Naive thymus-derived CD8-positive, alpha-beta T cell (primary cell): ENCODE measurements at places on chromosomes 11 and 22. TPM values are rescaled to one million over a fixed set of nuclear protein-coding genes. Genes with fewer than 3 reads are reported as not detected.
A peak's percentile ranks its signal among the peaks of the same experiment; 100 is the strongest.

GRCh38 chr11:90646706-90647105, 423.9 kb upstream of the CHORDC1 start:
- H3K36me3 ChIP-seq = no peaks in the 10 kb centered on the region
- DNase-seq = no peak
- no peak overlapping the region for H3K27ac ChIP-seq
- no peaks in the 10 kb centered on the region for H3K27me3 ChIP-seq
- no peaks in the 10 kb centered on the region for H3K4me1 ChIP-seq
- H3K4me3 ChIP-seq = no peak overlapping the region

GRCh38 chr11:3824714-3825472, 15.9 kb downstream of the RHOG start:
- peak overlapping the region; percentile 96 for H3K27ac ChIP-seq
- H3K27me3 ChIP-seq = no peaks in the 10 kb centered on the region

- H3K27ac ChIP-seq = no peak overlapping the region
- peaks cover 38% of the 10 kb centered on the region for H3K4me1 ChIP-seq
- no peaks in the 10 kb centered on the region for H3K36me3 ChIP-seq
- H3K4me3 ChIP-seq = no peak overlapping the region
Observed at GRCh38 chr11:75538150-75538942, 12.6 kb upstream of the GDPD5 start.

DNA sequence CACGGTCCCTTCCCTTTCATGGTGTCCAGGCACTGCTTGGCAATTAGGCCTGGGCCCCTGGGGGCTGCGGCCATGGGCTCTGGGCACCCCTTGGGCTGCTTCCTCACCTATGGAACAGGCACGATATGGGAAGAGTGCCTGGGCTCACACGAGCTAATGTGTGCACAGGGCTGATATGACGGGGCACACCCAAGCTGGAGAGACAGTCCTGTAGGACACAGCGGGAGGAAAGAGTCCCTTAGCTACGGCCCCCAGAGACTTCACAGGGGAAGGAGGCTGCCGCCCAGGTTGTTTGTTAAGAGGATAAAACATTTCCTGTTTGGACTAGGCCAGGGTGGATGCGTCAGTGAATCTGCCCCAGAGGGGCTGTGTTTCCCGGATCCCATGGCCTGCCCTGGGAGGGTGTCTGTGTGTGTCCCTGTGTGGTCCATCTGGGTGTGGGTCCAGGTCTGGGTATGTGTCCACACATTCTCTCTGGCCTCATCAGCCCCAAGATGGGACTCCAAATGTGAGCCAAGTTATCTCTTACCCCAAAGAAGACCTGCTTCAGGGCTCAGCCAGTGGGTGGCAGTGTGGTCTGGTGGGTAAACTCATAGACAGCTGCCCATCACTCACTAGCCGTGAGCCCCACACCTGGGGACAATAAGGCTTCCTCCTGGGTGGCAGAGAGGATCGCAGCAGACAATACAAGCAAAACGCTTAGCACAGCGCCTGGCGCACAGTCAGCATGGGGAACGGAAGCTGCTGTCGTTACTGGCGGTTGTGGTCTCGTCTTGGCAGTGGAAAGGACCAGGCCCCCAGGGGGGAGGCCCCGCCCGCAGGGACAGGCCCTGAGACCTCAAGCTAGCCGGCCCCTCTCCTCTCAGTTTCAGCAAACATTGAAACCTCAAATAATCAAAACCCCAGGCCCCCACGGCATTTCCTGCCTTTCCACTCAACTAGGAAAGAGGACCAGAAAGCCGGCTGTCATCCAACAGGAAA, 3.2 kb upstream of the EMID1 start:
- H3K4me1 ChIP-seq = peaks cover 19% of the 10 kb centered on the region
- peak; percentile 17 for DNase-seq
- H3K36me3 ChIP-seq = no peaks in the 10 kb centered on the region
- peak overlapping the region; percentile 46 for H3K27ac ChIP-seq
- H3K27me3 ChIP-seq = peaks cover 22% of the 10 kb centered on the region
- no peak overlapping the region for H3K4me3 ChIP-seq

GTF2H1 gene
- total RNA-seq = 48.6 TPM

SLC43A3 gene
- total RNA-seq = 14.5 TPM

FOLH1 gene
- total RNA-seq = not detected

GRAP2 gene
- total RNA-seq = 202 TPM

FGF19 gene
- total RNA-seq = not detected

DNA sequence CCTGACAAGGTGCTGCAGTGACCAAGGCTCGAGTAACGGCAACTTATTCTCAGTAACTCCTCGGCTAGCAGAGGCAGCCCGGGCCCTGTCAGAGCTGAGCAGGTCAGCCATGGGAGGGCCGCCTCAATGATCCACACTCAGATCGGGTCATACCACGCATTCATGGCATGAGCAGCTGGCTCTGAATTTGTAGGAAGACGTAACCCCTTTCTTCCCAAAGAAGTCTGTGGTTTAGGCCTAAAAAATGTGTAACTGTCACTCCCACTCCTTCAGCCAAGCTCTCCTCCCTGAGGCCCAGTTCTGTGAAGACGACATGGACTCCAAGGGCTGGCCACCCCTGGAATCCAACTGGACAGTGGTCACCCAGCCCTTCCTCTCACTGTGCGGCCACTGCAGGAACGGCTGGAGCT, 30.0 kb downstream of the PPP2R1B start:
- no peak overlapping the region for H3K27ac ChIP-seq
- peaks cover 1% of the 10 kb centered on the region for H3K36me3 ChIP-seq
- H3K4me3 ChIP-seq = no peak overlapping the region
- H3K4me1 ChIP-seq = peaks cover 9% of the 10 kb centered on the region

GRCh38 chr11:78083021-78083420, 3.4 kb upstream of the NDUFC2 start:
- no peak overlapping the region for H3K27ac ChIP-seq
- H3K4me1 ChIP-seq = peaks cover 39% of the 10 kb centered on the region
- no peak overlapping the region for H3K4me3 ChIP-seq
- DNase-seq = no peak

ELFN2 gene
- total RNA-seq = 0.88 TPM
